ENCODE measurements at places on chromosomes 16 and 17. TPM values are rescaled to one million over a fixed set of nuclear protein-coding genes. Genes with fewer than 3 reads are reported as not detected.

Gene RNF227
- 1.9 TPM for total RNA-seq

Gene PVALEF
- total RNA-seq = not detected

Gene HBQ1
- not detected for total RNA-seq

Gene SDR42E1
- 3.4 TPM for total RNA-seq

Gene OTOA
- not detected for total RNA-seq

Gene AIPL1
- not detected for total RNA-seq

Gene EFCAB13
- total RNA-seq = 7.2 TPM

Gene WFDC1
- 1.6 TPM for total RNA-seq

Gene C16orf96
- total RNA-seq = not detected

Gene SMIM36
- not detected for total RNA-seq

Gene SCNN1B
- total RNA-seq = 0.12 TPM

Gene MEOX1
- total RNA-seq = 4.2 TPM

Gene DHRS7C
- total RNA-seq = 222 TPM

Gene CTCF
- total RNA-seq = 24.2 TPM

Gene KRT20
- total RNA-seq = not detected

Gene CES5A
- not detected for total RNA-seq

Gene KCNH4
- not detected for total RNA-seq

Gene CCL8
- 0.17 TPM for total RNA-seq

Gene KRTAP4-9
- total RNA-seq = not detected

Gene KRT27
- total RNA-seq = not detected

Gene TMED6
- not detected for total RNA-seq

Gene CACNA1H
- 4.2 TPM for total RNA-seq

Gene TEX19
- not detected for total RNA-seq

Gene CCL14
- 22.8 TPM for total RNA-seq

Gene XAF1
- 43.9 TPM for total RNA-seq

Gene ABCA3
- total RNA-seq = 8.1 TPM

Gene SYT17
- total RNA-seq = 0.86 TPM

Gene TMEM98
- 37.4 TPM for total RNA-seq

Gene CFAP97D1
- total RNA-seq = not detected

Gene CES3
- total RNA-seq = 1.3 TPM

Gene GLTPD2
- total RNA-seq = not detected

Gene SERPINF2
- 1.0 TPM for total RNA-seq

Gene PAGR1
- 20.3 TPM for total RNA-seq

Gene KRTAP4-5
- total RNA-seq = not detected

Gene PPP1R27
- total RNA-seq = not detected

Gene OSGIN1
- total RNA-seq = 2.4 TPM

Gene OR2C1
- 0.21 TPM for total RNA-seq

Gene SLC25A11
- 230 TPM for total RNA-seq

Gene PRAC2
- not detected for total RNA-seq

Gene PSME3IP1
- total RNA-seq = 64.5 TPM

Gene AGRP
- total RNA-seq = not detected

Gene MYH13
- total RNA-seq = not detected

Gene E2F4
- 42.5 TPM for total RNA-seq

Gene CCL11
- total RNA-seq = 0.79 TPM

Gene KCNH6
- total RNA-seq = not detected

Gene RPL26
- 1,093 TPM for total RNA-seq

Gene PSMC5
- total RNA-seq = 147 TPM

Gene CBX2
- 1.5 TPM for total RNA-seq

Gene MMP25
- total RNA-seq = 0.72 TPM

Gene MAF
- total RNA-seq = 19.5 TPM

Gene MPP2
- 16.7 TPM for total RNA-seq

Gene NPIPA5
- total RNA-seq = 6.1 TPM

Gene NACA2
- total RNA-seq = not detected

Gene ZNF500
- 6.8 TPM for total RNA-seq

Gene ABI3
- total RNA-seq = 7.4 TPM
